B cell (primary cell): ENCODE measurements at places on chromosomes 3 and 15.

DNA sequence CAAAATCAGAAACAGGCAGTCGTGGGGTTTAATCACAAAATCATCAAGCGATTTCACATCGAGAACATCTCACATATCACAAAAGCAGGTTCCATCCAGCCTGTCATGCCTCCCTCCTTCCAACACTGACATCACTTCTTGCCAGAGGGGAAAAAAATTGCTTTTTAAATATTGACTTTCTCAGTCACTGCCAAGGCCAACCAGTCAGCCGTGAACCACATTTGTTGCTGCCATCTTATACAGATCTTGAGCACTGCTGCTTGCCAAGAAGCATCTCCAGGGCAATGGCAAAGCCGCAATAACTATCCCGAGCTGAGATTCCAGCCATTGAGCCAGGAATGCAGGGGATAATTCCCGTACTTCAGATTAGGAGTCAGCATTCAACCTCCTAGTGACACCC, 174.6 kb downstream of the ANXA2 start:
- no peak for DNase-seq

DNA sequence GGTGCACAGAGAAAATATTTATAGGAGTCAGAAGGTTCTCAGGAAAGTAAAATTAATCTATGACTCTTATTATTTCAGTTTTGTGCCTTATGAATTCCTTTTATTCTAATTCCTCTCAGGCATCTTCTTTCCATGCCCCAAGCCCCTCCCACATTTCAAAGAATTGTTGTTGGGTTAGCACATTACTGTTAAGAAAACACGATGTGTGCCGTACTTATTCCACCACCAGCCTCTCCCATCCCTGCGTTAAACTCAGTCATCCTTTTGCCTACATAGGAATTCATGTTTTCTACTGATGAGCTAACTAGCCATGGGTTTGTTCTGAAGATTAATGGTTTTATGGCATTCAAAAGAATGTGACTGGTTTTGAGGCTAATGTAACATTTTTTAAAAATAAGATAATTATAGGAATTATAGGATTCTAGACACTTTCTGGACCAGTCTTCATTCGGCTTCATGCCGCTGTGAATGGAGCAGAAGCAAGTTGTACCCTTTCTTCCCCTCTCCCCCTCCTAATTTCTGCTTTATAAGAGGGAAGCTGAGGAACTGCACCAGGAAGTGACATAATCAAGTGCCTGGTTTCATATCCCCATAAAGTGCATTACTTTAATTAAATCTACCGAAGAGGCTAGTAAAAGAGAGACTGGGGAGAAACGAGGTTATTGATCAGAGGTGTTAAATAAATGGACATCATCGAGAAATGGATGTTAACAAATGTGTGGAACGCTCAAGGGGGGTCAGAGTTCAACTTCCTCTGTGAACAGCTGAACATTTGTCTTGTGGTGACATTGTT, 12.3 kb upstream of the MB21D2 start:
- DNase-seq: no peak

GRCh38 chr3:66080167-66080566, 41.4 kb upstream of the MAGI1 start:
- DNase-seq: no peak

DNA sequence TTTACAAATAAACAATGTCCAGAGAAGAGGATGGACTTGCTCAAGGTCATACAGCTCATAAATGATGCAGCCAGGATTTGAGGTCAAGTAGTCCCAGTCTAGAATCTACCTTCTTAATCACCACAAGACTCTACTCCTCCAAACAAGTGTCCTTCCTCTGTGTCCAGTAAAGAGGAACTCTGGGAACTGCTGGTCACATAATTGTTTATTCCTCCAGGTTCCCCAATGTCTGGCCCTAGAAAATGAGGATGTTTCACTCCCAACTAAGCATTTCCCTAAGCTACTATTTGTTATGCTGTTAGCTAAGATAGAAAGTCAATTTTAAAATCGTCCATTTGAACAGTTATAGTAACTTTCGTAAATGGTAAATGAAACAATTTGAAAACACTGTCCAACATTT, 192.4 kb downstream of the FHIT start:
- no peak for DNase-seq

DNA sequence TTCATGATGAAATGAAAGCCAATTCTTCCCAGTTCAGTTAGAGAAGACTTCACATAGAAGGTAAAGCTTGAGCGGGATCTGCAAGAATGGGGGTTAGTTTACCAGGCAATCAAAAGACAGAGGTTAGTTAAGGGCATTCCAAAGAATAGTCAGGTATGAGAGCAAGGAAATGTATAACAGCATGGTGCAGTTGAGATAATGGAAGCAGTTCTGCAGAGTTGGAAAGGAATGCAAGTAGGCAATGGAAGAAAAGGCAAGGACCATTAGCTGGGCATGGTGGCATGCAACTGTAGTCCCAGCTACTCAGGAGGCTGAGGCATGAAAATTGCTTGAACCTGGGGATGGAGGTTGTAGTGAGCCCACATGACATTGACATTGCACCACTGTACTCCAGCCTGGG, 55.0 kb downstream of the LSAMP start:
- no peak for DNase-seq

GRCh38 chr15:101156061-101156460, 95.8 kb downstream of the CHSY1 start:
- DNase-seq: no peak

- DNase-seq: no peak
Measured at GRCh38 chr3:12227833-12228232, 61.0 kb upstream of the PPARG start.

DNA sequence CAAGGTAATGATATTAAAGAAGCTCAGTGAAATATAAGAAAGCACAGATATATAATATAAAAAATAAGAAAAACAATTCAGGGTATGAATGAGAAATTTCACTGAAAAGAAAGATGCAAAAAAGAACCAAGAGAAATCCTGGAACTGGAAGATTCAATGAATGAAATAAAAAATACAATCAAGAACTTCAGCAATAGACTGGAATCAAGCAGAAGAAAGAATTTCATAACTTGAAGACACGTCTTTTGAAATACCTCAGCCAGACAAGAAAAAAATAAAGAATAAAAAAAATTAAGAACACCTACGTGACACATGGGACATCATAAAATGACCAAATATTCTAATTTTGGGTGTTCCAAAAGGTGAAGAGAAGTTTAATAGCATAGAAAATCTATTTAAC, 104.6 kb upstream of the NEO1 start:
- DNase-seq: no peak

GRCh38 chr3:8011902-8012301, 489.7 kb upstream of the LMCD1 start:
- no peak for DNase-seq

- DNase-seq: no peak
Measured at GRCh38 chr15:63151665-63152064, 5.6 kb downstream of the RPS27L start.
